ENCODE measurements at places on chromosomes 6 and 20. TPM values are rescaled to one million over a fixed set of nuclear protein-coding genes. Genes with fewer than 3 reads are reported as not detected.

GRCh38 chr20:42399802-42400201 is 781.6 kb upstream of the CHD6 start:
- no peak for DNase-seq

DNA sequence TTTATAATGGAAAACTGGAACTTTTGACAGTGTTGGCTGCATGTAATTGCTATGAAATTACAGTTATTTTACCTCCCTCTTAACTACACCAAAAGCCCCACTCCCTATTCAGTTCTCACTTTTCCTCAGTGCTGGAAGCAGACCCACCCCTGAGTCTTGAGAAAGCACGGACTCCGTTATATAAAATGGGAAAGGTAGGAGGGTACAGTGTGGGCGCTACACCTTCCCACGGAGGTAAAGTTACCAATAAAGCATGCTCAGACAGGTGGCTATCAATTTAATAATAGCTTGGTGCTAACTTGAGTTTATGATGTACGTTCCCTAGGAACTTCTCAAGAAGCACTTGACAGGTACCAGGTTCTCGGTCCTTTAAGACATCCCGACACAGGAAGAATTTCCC is 59.0 kb downstream of the CLIC5 start:
- no peak for DNase-seq

GRCh38 chr6:6810727-6811126 is 222.2 kb downstream of the LY86 start:
- no peak for DNase-seq

- DNase-seq: no peak
These were observed 143.1 kb downstream of the CDK19 start for GRCh38 chr6:110672122-110672521.

DNA sequence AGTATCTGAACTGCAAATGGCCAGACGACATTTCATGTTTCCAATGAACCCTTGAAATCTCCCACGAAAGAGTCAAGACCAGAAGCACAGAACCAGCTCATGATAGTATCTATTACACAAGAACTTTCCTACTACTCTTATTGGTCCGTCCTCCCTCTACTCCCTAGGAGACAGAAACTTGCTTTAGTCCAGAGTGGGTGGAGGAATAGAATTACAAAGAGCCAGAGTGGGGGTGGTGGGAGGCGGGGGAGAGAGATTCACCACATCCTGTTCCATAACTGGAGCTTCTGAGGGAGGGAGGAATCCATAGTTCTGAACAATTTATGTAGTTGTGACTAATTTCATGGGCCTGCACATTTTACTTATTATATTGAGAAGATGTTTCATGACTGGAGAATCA is 18.5 kb upstream of the WFDC10A start:
- DNase-seq: no peak

GRCh38 chr6:160457823-160458222 is 109.6 kb downstream of the SLC22A3 start:
- no peak for DNase-seq

GRCh38 chr6:37704066-37704465 is 6.4 kb upstream of the MDGA1 start:
- no peak for DNase-seq

DNA sequence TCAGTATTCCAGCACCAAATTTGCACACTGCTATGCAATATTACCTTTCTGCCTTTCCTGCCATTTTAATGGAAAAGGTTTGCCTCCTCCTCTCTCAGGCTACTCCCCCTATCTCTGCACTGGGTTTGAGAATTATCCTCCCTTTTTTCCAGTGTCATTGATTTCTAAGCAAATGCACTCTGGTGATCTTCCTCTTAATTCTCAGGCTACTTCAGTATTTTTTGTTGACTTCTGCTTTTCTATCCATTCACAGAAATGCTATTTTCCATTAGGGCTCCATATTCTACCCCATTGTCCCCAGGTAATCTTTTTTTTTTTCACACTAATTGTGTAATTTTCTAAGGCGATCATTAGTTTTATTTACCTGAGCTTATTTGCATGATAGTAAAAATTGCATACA is 144.0 kb downstream of the GJA1 start:
- no peak for DNase-seq

GRCh38 chr6:16741112-16742016 is 19.9 kb downstream of the ATXN1 start:
- DNase-seq: no peak

GRCh38 chr6:148166339-148166968 is 176.2 kb upstream of the SASH1 start:
- DNase-seq: no peak

GRCh38 chr6:155219858-155220301 is 43.9 kb upstream of the CLDN20 start:
- no peak for DNase-seq

GRCh38 chr20:22389836-22390542 is 194.4 kb downstream of the FOXA2 start:
- no peak for DNase-seq

- peak; percentile 28 for DNase-seq
These were observed 51.6 kb downstream of the CDH4 start for GRCh38 chr20:61303675-61304074.

DNA sequence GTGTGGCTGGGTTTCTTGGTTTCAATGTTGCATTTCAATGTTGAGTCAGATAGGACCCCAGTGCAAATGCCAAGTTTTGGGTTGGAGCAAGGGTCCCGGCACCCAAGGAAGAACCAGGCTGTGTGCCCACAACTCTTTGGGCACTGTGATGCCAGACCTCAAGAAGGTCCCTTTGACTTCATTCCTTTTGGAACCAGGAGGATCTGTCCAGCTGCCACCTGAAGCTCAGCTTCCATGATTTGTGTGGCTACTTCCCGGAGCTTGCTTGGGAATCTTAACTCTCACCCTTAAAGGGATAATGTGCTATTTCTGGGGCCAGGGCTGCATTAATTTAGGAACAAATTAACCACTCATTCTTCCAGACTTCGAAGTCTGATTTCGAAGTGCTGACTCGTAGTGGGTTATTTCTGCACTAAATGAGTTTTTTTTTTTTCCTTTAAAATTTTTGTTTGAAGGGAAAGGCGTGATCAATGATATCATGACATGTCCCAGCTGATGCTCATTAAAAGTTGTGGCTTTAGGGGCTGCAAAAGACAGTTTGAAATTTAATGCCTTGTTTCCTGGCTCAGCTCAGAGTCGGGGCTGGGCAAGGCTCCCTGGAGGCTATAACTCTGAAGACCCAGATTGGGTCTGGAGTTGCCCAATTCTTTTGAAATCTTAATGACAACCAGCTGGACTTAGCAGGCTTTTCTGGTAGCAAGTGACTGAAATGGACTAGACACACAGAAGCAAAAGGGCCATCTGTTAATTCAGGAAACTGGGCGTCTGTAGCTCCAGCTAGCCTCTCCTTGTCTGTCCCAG is 24.0 kb upstream of the PHACTR3 start:
- no peak for DNase-seq

DNA sequence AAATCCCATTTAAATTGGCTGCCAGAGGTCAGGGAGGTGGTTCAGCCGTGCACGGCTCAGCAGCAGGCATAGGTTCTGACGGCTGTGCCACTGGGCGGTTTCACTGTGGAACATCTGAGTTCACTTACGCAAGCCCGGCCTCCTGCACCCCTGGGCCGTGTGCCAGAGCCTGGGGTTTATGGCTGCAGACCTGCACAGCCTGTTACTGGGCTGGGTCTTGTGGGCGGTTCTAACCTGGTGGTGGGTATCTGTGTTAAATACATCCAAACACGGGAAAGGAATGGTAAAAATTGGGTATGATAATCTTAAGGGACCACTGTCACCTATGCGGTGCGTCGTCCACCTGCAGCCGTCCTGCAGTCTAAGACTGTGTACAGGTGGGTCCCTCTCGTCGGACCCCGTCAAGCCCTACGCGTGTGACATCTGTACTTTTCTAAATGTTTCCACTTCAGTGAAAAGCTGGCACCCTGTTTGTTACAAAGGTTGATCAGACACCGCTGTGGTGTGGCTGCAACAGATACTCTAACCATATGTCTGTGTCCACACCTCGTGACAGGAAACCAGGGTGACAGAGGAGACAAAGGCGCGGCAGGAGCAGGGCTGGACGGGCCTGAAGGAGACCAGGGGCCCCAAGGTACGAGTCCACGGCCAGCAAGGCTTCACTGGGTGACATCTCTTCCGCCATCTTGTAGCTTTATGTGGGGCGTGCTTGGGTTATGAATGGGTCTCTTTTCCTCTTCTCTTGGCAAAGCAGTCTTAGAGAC is 21.5 kb downstream of the COL9A3 start:
- peak; percentile 51 for DNase-seq

GRCh38 chr6:52512199-52512598 is 64.7 kb downstream of the TRAM2 start:
- peak; percentile 55 for DNase-seq

GRCh38 chr6:4066029-4066755 is 12.7 kb downstream of the FAM217A start:
- DNase-seq: no peak

- no peak for DNase-seq
These were observed 26.9 kb downstream of the TTLL2 start for GRCh38 chr6:167351656-167352345.

DNA sequence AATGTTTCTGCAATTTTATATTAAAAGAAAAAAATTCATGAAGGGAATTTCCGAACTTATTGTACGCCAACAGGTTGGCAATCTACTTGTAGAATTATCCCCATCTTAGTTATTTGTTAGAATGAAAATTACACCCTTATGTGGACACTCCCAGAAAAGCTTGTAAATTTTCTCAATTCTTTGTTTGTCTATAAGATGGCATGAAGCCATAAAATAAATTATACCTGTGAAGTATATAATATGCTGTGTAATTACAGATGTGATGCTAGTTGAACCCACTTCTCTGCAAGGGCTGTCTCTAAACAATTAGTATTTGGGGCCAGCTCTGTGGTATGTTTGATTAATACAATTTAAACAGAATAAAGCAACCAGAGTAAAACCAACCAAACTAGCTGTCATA is 52.1 kb upstream of the DSP start:
- no peak for DNase-seq

DNA sequence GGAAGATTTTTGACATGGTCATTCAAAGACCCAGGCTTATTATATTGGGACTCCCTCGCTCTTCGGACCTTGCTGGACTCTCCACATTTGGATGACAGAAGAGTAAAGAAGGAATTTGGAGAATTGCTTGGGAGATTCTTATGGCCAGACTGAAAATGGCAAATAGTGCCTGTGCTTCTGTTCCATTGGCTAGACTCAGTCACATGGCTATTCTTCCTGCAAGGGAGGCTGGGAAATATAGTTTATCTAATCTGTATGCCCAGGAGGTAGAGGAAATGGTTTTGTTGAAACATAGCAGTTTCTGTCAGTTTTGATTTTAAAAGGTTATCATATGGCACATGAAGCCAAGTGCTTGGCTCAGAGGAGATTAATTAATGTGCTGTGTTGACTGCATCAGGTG is 286.6 kb upstream of the JAG1 start:
- DNase-seq: no peak

GRCh38 chr6:35496841-35497570 is at the start of gene TEAD3:
TSS of gene TEAD3 (minus strand) at chr6:35497079.
- peak; percentile 75 for DNase-seq

DNA sequence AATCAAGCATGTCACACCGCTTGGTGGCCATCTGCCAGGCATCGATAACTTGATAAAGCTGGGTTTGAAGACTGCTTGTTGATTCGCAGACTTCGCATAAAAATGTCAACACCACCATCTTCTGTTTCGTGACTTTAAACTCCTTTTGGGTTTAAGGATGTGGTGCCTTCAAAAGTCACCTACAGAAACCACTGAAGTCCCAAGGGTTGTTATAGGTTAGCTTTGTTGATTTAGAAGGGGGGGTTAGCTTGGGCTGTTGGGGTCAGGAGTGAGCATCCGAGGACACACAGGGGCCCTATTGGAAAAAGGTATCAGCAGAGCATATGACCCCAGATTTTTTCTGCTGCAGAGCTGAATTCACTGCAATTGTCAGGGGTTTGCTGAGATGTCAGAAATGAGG is 76.7 kb upstream of the SSTR4 start:
- no peak for DNase-seq

STMND1 gene
- total RNA-seq: not detected

LIME1 gene
- 1.6 TPM for total RNA-seq

SMLR1 gene
- total RNA-seq: not detected

PDE7B gene
- total RNA-seq: 18.6 TPM

RNF8 gene
- total RNA-seq: 14.9 TPM

HLA-DMB gene
- total RNA-seq: 10.4 TPM

AGER gene
- total RNA-seq: 1.6 TPM
